ENCODE measurements at places on chromosomes 12 and 14.

DNA sequence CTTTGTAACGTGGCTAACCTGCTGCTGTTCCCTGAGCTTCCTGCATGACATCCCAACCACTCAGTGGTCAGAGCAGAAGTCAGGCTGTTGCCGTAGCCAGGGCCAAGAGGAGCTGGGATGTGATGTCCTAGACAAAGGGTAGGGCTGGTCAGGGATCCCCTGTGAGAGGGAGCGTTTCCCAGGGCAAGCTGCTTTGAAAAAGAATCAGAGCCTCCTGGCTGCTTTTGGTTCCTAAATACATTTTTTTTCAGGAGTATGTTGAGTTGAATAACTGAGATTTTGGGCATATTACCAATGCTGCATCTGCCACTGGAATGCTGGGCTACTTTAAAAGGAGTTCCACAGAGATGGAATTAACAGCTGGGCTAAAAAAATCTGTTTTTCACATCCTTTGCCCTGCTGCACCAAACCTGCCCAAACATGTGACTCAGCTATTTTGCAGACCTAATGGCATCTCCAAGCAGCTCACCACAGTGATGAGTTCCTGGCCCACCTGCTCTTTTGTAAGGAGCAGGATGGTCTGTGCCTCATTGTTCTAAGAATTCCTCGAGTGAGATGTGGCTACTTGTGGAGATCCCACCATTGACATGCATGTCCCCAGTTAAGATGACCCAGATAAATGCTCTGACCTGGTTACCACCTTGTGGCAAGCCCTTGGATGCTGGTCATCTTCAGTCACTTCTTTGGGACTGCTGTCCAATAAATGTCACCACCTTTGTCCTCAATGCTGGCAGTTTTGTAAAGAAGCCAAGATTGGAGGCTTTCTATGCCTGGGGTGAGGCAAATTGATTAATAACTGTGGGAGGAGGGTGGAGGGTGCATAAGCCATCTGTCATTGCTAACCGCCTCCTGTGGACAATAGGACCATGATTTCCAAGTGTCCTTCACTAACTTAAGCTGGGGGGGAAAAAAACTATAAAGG lies 24.1 kb downstream of the ANKRD13A start:
- no peak for DNase-seq

GRCh38 chr12:19490908-19491307 lies 51.6 kb downstream of the AEBP2 start:
- no peak for DNase-seq

DNA sequence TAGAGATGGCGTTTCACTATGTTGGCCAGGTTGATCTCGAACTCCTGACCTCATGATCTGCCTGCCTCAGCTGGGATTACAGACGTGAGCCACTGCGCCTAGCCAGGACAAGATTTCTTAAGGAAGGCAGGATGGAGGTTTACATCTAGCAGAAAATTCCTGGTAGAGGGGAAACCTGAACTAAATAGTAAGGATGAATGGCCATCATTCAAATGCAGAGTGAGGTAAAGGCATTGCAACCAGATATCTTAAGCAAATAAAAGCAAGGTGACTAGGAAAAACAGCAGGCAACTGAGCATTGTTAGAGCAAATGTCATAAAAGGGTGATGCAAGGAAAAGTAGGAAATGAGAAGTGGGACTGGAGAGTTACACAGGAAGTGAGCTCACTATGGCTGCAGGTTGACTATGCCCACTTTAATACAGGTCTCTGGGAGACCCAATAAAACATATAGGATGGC lies 133.0 kb downstream of the SOX5 start:
- DNase-seq: no peak

- DNase-seq: peak; percentile 13
Measured at GRCh38 chr12:132560364-132560613, 50.1 kb downstream of the LRCOL1 start.

GRCh38 chr12:72134246-72135020 lies 137.7 kb upstream of the TRHDE start:
- no peak for DNase-seq

DNA sequence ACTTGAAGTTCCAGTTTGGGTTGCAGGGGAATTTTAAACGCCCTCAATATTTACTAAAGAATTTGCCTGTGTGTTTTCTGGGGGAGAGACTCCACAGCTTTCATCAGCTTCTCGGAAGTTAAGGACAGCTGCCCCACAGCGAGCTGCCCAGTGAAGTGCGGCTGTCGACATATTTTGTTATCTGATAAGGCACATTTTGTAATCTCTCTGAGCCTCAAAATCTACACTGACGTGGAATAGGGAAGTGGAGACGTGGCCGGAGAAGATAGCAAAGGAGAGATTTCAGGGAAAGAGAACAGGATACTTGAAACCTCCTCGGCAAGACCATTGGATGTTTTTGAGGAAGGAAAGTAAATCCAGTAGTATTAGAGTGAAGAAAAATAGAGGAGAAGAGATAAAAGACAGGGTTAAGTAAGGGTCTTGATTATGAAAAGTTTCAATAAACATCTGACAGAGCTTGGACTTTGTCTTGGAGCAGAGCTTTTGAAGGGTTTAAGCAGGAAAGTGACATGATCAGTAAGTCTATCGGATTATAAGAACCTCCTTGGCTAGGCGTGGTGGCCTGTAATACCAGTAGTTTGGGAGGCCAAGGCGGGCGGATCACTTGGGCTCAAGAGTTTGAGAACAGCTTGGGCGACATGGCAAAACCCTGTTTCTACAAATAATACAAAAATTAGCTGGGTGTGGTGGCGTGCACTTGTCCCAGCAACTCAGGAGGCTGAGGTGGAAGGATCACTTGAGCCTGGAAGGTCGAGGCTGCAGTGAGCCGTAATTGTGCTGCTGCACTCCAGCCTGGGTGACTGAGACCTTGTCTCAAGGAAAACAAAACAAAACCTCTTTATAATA lies 1.1 kb downstream of the POLR3B start:
- DNase-seq: no peak

GRCh38 chr12:79370021-79370420 lies 320.7 kb downstream of the PAWR start:
- no peak for DNase-seq

GRCh38 chr14:23364164-23365035 lies 572 bp downstream of the EFS start:
- no peak for DNase-seq

GRCh38 chr12:1056390-1056789 lies 65.4 kb downstream of the ERC1 start:
- DNase-seq: no peak

DNA sequence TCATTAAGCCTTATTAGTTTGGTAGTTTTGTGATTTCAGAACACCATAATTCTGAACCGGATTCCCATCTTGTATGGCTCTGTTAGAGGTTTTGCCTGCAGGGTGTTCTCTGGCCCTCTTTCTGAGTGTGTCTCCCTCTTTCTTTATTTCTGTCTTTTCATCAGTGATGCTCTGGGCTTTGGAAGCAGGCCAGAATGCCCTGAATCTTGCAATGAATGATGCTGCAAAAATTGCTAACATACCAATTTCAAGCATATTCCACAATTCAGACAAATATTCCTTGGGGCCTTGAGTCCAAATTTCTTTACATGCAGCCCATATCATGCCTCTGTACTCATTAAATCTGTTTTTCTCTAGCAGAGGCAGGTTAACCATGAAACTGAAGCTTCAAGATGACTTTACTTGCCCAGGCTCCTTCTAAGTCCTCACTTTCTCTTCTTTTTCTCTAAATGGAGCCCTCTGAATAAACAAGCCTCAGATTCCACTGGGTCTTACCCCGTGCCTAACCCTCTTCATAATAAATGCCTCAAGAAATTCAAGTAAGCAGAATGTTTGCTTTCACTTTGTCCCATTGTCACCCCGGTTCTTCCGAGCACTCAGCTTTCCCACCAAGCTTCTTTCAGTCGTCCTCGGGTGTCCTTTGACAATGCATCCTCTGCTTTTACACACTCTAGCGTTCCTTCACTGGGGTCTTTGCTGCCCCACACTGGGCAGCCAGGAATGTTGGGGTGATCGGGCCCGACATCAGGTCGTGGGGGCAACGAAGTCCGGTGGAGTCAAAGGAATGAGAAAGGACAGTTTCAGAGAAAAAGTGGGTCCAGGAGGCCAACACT lies 78.8 kb upstream of the SLC38A4 start:
- DNase-seq: no peak

- no peak for DNase-seq
Measured at GRCh38 chr14:90678420-90678819, 137.8 kb downstream of the TTC7B start.

DNA sequence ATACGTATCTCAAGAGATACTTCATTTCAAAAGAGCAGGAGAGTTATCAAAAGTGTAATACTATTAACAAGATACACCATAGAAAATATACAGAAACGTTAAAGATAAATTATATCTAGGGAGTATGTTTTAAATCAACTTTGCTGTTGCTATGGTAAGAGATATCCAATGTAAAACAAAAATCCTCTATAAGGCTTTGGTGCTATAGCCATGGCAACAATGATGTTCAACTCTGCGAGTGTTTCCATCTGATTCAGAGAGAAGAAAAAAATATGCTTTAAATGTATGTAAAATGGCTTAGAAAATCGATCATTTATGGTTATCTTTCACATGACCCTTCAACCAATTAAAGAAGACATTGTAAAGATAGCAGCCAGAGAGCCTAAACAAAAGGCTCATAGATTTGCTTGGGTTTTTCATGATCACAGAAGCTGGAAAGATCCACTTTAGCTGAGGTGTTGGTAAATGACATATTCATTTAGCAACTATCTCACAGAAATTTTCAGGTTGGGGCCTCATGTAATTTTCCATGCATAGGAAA lies 387.0 kb upstream of the GARIN6 start:
- DNase-seq: no peak

GRCh38 chr12:69686731-69687130 lies 12.4 kb downstream of the BEST3 start:
- DNase-seq: no peak

DNA sequence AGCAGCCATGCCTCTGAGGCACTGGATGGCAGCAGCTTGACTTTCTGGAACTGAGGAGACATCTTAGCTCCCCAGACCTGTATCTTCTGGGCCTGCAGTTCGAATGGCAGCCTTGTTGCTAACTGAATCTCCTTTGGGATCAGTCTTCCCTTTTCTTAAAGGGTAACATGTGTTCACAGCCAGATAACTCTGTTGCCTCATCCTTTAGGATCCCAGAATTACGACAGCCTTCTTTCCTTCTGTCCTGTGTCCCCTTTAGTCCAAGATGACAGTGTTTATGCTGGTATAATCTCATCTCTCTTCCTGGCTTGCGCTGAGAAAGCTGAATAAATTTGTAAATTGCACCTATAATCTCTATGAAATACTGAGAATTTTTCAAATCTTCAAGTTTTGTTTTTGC lies 9.1 kb upstream of the ERC1 start:
- no peak for DNase-seq

DNA sequence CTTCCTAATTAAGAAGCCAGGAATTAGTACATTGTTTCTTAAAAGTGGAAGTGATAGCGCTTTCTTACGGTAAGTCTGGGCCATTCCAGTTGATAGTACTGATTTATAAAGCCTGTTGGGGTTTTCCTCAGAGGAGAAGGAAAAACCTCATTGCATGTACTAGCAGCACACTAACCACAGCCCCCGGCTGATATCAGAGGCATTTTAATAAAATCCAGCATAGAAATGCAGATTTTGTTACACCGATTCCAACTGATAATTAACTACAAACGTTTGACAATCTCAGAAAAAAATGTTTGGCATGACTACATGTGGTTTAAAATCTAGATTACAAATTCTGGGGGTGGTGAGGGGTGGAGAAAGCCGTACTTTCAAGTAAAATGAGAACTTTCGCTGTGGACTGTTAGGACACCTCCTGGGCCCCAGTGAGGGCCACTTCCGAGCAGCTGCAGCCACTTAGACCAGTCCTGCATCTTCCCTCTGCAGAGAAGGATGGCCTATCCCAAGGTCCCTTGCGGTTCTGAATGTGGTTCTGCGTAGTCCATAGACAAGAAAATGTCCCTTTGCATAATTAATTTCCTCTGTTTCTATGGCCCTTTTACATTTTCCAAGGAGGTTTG lies 374.4 kb downstream of the NUAK1 start:
- DNase-seq: no peak

DNA sequence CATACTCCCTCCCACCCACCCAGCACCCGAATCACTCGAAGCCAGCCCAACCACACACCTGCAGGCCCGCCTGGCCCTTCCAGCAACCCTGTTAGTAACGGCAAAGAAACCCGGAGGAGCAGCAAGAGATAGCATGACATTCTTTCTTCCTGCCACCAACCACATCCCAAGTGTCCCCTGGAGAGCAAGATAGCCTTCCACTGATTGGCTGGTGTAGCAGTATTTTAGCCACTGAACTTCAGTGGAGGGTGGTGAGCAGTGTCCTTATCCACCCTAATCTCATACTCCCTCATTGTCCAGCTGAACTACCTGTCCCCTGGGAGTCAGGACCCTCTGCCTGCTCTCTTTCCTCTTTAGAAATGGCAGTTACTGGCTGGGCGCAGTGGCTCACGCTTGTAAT lies 769 bp upstream of the SLC39A5 start:
- DNase-seq: no peak

DNA sequence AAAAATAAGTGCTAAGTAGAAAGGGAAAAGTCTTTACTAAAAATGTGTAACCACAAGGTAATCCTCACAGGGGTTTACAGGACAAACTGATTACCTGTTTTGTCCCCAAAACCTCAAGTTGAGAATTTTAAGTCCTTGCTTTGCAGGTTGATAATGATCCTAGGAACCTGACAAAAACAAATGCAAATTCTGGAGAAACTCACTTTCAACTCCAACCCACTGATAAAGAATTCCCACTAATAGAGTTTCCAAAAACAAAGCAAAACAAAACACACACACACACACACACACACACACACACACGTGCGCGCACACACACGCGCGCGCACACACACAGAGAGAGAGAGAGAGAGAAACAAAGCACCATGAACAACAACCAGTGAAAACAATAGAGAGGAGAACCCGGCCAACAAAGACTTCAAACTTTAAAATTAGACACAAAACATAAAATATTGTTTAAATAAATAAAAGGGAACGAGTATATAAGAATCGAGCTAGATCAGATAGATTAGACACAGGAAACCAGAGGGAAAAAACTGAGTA lies 187.0 kb upstream of the FOXN3 start:
- DNase-seq: no peak

DNA sequence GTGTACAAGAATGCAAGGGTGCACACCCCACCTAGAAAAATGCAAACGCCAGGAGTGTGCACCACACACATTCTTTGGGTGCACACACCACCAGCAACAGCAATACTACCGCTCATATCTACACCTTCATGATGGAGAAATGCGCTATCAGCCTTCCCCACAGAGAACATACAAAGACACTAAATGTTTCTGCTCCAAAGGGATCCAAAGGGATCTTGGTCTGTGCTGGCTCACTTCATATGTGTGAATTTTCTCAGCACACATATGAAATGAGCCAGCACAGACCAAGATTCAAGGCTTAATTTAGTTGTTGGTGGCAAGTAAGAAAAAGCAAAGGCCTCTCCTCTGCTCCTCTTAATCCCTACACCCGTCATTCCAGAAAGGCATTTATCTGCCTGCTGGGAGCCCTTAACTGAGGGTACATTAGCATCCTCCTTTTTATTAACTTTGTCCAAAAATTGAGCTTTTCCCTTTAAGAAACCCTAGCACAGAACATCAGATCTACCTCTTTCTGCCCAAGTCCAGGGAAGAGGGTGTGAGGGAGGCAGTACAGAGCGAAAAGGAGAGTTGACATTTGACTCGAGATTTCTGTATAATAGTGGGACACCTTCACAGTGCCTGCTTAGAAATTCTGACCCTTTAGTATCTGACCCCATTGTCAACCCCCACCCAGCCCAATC lies 8.3 kb downstream of the BMP4 start:
- DNase-seq: no peak

GRCh38 chr12:121337416-121337815 lies 14.8 kb downstream of the ANAPC5 start:
- DNase-seq: no peak

- no peak for DNase-seq
Measured at GRCh38 chr12:42584651-42585111, 4.9 kb downstream of the PRICKLE1 start.

Data from activated CD4-positive, alpha-beta T cell treated with anti-CD3 and anti-CD28 coated beads, Interleukin-2, amount 50 U/mL, for 16 hours (primary cell).